ENCODE measurements at places on chromosomes 16 and 17.

- DNase-seq: peak; percentile 75
These were observed 23.7 kb upstream of the RCVRN start for GRCh38 chr17:9928601-9929333.

GRCh38 chr16:55393991-55394390 is 70.0 kb downstream of the IRX6 start:
- DNase-seq: no peak

DNA sequence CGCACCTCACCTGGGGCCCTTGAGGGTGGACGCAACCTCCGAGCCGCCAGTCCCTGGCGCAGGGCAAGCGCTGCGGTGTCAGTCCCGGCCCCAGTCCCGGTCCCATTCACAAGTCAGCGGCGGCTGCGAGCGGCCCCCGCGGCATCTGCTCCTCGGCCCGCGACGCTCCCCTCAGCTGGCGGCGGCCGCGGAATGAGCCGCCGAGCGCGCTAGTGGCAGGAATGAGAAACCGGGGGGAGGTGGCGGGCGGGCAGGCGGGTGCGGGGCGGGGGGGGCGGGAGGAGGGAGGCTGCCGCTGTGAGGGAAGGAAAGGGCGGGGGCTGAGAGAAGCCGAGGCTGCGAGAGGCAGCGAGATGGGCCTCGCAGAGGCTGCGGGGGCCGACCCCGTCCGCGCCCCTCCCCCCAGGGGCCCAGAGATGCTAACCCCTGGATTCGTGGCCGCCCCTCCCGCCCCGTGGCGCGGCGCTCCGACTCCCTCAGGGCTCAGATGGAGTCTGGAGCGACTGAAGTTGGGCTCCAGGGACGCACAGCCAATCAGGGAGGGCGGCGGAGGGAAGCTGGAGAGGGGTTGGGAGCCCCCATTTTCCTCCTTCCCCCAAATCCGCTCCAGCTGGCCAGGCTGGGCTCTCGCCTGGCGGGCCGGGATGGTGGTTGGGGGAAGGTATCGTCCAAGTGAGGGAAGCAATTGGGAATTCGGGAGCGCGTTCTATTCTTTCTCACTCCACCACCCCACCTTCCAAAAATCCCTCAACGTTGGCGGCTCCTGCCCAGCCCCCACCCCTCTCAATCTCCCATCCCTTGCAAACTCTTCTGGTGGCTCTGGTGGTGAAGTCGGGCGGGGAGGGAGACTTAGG is at the start of gene CDH11:
Gene CDH11 (minus strand): TSS at position 194 of the 854 bp plus-strand sequence. CDS start 117,194 bp downstream, outside the sequence.
- DNase-seq: peak; percentile 90

- DNase-seq: no peak
These were observed 1.0 kb downstream of the KRT13 start for GRCh38 chr17:41504246-41504977.

DNA sequence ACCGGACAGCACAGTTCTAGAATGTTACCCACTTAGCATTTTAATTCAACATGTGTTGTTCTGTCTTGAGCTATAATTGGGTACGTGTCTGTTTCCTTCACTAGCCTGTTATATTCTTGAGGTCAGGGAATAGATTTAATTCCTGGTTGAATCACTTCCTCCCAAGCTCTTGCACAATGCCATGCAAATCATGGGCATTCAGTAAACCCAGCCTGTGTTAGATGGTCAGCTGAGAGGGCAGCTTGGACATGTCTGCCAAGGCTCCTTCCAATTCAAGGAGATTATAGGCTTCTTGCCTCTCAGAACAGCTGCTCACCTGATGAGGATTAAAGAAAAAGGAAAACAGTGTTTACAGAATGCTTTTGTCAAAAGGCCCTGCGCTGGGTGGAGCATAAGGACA is 12.6 kb downstream of the C1QTNF1 start:
- peak; percentile 88 for DNase-seq

- DNase-seq: no peak
These were observed 5.8 kb downstream of the NEUROD2 start for GRCh38 chr17:39601758-39602532.

GRCh38 chr16:66342294-66342900 is 24.1 kb upstream of the CDH5 start:
- DNase-seq: peak; percentile 66

DNA sequence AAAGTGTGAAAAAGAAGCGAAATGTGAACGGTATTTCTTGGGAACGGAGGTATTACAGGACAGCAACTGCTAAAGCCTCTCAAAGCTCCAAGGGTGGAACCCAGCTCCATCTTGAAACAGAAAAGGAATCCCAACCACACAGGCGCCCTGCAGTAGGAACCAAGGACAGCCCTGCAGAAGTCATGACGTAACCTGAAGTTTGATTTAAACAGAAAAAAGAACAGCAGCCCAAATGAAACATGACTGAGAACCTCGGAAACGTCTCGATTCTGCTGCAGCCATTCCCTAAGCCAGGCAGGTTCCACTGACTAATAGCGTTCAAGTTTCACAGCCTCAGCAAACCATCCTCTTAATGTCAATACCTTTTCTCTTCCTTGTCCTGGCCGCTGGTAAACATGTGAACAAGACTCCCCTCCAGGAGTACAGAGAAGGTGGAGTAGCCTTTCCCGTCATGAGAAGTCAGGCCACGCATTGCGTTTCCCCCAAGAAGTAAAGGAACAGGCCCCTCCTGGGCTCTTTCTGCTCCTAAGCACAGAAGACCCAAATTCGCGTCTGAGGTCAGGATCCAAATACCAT is 20.1 kb downstream of the SIAH1 start:
- DNase-seq: no peak

- DNase-seq: no peak
These were observed 8.9 kb upstream of the HDAC5 start for GRCh38 chr17:44132275-44132821.

DNA sequence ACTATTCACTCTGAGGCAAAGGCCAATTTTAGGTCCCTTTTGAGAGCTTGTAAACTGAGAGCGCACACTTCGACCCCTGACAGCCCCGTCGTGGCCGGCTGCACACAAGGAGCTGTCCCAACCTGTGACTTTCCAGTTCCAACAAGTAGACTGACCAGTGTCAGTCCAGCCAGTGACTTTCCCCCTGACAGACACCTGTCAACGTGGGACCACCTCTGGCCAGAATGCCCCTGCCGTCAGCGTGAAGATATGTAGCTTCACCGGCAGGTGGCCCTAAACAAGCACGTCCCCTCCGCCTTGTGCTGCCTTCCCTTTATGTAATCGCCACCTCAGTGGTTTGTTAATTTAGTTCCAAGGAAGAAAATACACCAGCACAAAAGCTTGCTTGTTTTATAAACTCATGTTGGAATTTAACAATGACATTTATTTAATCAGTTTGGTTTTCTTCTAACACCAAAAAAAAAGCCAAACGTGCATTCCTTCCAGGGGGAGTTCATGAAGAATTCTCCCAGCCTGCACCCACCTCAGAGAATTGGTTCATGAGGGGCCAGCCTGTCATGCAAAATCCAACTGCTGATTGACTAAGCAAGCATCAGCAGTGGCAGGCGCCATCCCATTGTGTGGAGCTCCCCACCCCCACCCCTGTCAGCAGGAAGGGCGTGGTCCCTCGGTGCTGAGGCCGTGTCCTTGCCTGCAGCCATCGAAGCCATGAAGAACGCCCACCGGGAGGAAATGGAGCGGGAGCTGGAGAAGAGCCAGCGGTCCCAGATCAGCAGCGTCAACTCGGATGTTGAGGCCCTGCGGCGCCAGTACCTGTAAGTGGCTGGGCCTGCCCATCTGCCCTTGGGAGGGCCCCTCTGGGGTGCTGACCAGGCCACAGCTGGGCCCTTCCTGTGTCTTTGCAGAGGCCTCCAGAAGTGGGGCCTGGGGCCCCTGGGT is 33.9 kb downstream of the PLD6 start:
- DNase-seq: no peak

- no peak for DNase-seq
These were observed 8.4 kb downstream of the LMF1 start for GRCh38 chr16:962366-962765.

- peak; percentile 27 for DNase-seq
These were observed 93.9 kb upstream of the FA2H start for GRCh38 chr16:74868501-74868900.

- DNase-seq: no peak
These were observed 533.4 kb downstream of the KCNJ2 start for GRCh38 chr17:70702683-70703255.

DNA sequence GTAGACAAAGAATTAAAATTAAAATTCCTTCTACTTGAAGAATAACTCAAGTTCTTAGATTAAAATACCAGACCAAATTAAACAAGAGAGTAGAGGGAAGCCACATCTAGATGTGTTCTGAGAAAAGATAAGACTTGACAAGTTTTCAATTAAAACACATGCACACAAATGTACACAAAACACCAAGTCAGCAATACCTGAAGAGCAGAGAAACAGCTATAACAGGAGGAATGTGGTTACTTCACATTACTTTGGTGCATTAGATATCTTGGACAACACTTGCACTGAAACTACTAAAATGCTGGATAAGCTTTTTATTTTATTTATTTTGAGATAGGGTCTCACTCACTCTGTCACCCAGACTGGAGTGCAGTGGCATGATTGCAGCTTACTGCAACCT is 113.9 kb downstream of the MAP2K4 start:
- no peak for DNase-seq

GRCh38 chr17:2995377-2995776 is 68.0 kb downstream of the OR1D5 start:
- DNase-seq: no peak

DNA sequence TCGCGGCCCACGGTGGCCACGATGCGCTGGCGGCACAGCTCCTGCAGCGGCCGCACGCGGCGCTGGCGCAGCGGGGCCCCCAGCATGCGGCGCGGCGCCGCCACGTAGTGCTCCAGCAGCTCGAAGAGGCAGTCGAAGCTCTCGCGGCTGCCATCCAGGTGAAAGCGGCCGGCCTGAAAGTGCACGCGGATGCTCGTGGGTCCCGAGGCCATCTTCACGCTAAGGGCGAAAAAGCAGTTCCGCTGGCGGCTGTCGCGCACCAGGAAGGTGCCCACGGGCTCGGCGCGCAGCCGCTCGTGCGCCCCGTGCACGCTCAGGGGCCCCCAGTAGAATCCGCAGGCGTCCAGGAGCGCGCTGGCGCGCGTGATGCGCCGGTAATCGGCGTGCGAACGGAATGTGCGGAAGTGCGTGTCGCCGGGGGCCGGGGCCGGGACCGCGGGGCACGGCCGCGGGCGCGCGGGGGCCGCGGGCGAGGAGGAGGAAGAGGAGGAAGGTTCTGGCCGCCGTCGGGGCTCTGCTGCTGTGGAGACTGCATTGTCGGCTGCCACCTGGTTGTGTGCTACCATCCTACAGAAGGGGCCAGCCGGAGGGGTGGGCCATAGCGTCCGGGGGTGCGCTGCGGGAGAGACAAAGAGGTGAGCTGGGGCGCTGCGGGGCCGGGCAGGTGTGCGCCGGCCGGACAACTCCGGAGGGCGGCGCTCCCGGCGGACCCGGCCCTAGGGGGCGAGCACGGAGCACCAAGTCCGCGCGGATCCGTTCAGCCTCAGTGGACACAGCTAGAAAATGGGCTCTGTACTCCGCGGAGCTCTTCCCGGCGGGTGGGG is 879 bp downstream of the SOCS1 start:
- peak; percentile 60 for DNase-seq

- DNase-seq: peak; percentile 95
These were observed 22.6 kb downstream of the NDE1 start for GRCh38 chr16:15672514-15673167.

DNA sequence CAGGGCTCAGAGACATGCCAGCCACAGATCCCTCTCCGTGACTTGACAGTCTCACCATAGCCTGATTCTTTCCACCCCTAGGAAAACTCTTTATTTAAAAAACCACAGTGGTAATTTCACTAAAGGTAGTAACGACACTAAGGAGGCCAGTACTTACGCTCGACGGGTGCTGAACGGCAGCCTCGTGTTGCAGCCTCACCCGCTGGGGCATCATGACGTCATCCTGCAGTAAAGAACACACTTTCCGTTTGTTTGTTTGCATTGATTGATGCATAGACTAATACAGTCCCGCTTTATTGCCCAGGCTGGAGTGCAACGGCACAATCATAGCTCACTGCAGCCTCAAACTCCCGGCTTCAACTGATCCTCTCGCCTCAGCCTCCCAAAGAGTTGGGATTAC is 65.1 kb upstream of the METRNL start:
- DNase-seq: no peak

DNA sequence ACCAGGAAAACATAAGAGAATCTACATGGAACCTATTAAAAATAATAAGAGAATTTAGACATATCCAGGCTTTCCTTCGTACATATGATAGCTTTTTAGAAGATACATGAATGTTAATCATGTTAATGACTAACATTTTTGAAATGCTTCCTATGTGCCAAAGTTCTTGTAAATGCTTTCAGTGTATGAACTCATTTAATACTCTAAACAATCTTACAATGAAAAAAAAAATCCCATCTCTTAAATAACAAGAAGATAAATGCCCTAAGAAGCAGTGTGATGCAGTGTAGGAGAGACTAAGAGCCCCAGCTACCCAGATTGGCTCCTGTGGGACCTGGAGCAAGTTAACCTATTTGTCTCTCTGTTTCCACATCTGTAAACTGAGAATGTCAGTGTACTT is 220.4 kb upstream of the MYOCD start:
- DNase-seq: no peak

- no peak for DNase-seq
These were observed 8.1 kb upstream of the ATP6V0C start for GRCh38 chr16:2505695-2506094.

DNA sequence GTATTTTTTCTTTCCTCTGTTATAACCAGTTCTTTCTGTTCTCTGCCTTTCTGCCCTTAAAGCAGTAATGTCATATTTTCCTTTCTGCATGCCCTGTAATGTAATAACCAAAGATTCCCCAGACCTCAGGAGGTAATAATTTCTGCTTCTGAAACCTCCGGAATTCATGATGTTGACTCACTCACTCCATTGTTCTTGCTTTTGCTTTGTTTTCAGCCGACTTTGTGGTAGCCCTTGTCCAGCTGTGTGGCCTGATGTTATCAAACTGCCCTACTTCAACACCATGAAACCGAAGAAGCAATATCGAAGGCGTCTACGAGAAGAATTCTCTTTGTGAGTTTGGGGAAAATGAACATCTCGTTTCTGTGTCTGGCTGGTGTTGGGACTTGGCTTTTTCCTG is 55.9 kb downstream of the CDK12 start:
- DNase-seq: no peak

- no peak for DNase-seq
These were observed 25.8 kb downstream of the TTYH2 start for GRCh38 chr17:74239172-74239571.

DNA sequence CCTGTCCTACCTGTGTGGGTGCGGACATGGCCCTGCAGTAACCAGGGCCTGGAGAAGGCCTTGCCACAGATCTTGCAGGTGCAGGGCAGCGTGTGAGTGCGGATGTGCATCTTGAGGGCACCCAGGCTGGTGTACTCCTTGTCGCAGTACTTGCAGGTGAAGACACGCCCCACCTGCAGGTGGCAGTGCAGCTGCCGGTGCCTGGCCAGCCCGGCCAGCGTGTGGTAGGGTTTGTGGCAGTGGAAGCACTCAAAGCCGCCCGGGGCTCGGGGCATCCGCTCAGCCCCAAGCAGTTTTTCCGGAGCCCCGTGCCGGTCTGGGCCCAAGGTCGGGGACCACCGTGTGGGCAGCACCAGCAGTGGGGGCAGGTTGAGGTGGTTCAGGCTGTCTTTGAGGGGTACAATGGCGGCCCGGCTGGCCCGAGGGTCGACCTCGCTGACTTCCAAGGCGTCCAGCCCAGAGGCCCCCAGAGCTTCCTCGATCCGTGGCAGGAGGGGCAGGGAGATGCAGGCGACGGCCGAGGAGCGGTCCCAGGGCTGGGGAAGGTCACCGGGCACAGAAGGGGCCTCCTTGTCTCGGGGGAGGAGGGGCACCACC is 5.1 kb downstream of the SNAI3 start:
- no peak for DNase-seq

GRCh38 chr16:85639529-85640253 is 26.6 kb downstream of the GSE1 start:
- DNase-seq: no peak

Measured in GM03348 (cell line).